ENCODE measurements at places on chromosomes 6 and 20. TPM values are rescaled to one million over a fixed set of nuclear protein-coding genes. Genes with fewer than 3 reads are reported as not detected.

Gene CDH26
- total RNA-seq: 0.26 TPM

Gene MCHR2
- total RNA-seq: not detected

DNA sequence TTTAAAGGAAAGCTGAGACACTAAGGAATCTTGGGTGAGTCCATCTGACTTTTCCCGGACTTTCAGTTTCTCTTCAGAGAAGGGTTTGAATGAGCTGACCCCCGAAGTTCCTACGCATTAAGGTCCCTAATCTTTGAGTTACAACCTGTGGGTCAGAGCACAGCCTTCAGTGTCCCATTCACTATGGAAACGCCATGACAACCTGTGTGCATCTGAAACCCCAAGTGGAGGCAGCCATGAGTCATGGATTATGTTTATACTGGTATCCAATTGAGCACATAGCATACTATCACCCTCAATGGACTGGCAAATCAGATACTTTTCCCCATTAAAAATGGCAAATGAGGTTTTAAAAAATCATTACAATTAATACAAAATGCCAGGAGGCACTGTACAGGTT lies 11.4 kb downstream of the MYLK4 start:
- peaks cover 18% of the 10 kb centered on the region for H3K4me1 ChIP-seq
- no peak for DNase-seq
- no peak overlapping the region for H3K4me3 ChIP-seq
- H3K36me3 ChIP-seq: no peaks in the 10 kb centered on the region
- H3K27ac ChIP-seq: no peak overlapping the region

Gene TPX2
- not detected for total RNA-seq

DNA sequence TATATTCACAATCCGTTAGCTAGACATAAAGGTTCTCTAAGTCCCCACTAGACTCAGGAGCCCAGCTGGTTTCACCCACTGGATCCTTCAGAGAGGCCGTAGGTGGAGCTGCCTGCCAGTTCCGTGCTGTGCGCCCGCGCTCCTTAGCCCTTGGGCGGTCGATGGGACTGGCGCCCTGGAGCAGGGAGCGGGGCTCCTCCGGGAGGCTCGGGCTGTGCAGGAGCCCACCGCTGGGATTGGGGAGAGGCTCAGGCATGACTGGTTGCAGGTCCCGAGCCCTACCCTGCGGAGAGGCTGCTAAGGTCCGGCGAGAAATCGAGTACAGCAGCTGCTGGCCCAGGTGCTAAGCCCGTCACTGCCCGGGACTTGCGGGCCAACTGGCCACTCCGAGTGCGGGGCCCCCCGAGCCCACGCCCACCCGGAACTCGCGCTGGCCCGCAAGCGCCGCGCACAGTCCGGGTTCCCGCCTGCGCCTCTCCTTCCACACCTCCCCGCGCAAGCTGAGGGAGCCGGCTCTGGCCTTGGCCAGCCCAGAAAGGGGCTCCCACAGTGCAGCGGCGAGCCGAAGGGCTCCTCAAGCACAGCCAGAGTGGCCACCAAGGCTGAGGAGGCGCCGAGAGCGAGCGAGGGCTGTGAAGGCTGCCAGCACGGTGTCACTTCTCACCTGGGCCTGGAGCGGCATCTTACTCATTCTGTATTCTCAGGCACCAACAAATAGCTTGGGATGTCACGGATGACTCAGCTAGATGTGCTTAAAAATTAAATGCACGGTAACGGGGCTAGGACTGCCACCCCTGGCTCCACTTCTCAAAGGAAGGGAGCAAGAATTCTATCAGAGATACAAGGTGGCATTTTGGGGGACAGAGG lies 44.1 kb downstream of the IRF4 start:
- H3K27me3 ChIP-seq: no peaks in the 10 kb centered on the region
- DNase-seq: no peak
- H3K4me3 ChIP-seq: no peak overlapping the region
- H3K4me1 ChIP-seq: no peaks in the 10 kb centered on the region
- H3K36me3 ChIP-seq: no peaks in the 10 kb centered on the region

Gene CDH22
- 2.1 TPM for total RNA-seq

- H3K36me3 ChIP-seq: no peaks in the 10 kb centered on the region
- peak overlapping the region; percentile 91 for H3K4me3 ChIP-seq
- DNase-seq: peak; percentile 77
- no peaks in the 10 kb centered on the region for H3K27me3 ChIP-seq
- H3K27ac ChIP-seq: peak overlapping the region; percentile 93
Observed at GRCh38 chr6:41734666-41735426, 562 bp downstream of the TFEB start.

Gene TMEM217
- total RNA-seq: not detected

Gene ROMO1
- 192 TPM for total RNA-seq

DNA sequence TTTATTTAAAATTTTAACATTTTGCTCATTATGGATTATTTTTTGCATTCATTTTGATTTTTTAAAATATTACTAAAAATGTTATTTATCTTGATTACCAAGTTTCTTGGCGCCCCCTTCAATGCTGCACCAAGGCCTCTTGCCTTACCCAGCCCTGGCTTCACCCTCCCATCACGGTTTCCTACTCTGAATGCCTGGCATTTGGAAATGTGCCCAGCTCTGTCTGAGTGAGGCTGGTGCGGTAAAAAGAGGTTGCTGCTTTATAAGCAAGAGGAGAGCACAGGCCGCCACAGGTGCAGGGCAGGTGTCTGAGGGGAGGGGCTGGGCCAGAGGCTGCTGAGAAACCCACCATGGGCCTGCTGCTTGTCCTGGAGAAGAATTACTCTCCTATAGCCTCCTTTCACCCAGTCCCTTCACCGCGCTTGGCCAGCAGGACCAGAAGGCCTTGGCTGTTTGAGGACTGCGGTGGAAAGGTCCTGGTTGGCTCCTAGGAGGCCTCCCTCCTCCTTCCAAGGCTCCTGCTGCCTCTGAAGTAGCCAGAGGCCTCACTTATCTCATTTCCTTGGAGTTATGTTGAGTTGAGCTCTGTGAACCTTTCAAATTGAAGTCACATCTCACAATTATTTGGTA lies 62.6 kb downstream of the BANF2 start:
- peaks cover 24% of the 10 kb centered on the region for H3K4me1 ChIP-seq
- H3K27ac ChIP-seq: peak overlapping the region; percentile 75
- H3K27me3 ChIP-seq: no peaks in the 10 kb centered on the region
- H3K36me3 ChIP-seq: no peaks in the 10 kb centered on the region
- H3K4me3 ChIP-seq: no peak overlapping the region
- peak; percentile 66 for DNase-seq

Gene MEI4
- total RNA-seq: 3.3 TPM

Gene RFX6
- total RNA-seq: 1.6 TPM

- no peaks in the 10 kb centered on the region for H3K36me3 ChIP-seq
- no peaks in the 10 kb centered on the region for H3K4me1 ChIP-seq
- no peaks in the 10 kb centered on the region for H3K27me3 ChIP-seq
- DNase-seq: no peak
- H3K27ac ChIP-seq: no peak overlapping the region
Observed at GRCh38 chr6:148682990-148683389, 63.8 kb upstream of the UST start.

Gene C6orf58
- total RNA-seq: not detected
